ENCODE measurements at places on chromosomes 7 and 10.

GRCh38 chr7:73707045-73707631, 12.3 kb downstream of the STX1A start:
- DNase-seq: no peak

GRCh38 chr7:78585980-78586379, 787.4 kb downstream of the PHTF2 start:
- DNase-seq: no peak

DNA sequence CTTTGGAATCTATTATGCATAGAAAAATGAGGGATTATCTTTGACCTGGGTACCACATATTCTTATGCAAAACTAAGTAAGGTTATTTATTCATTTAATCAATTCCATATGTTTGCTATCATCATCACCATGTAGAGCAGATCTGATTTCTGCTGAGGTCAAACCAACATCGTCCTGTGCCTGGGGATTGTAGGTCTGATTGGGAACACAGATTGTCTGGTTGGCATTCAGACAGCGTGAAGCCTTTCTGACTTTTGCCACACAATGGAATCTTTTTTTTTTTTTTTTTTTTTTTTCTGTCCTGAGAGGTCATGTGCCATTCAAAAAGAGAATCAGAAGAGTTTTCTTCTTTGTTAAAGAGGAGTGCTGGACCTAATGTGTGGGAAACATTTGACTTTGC, 142.9 kb downstream of the RAB11FIP2 start:
- no peak for DNase-seq

DNA sequence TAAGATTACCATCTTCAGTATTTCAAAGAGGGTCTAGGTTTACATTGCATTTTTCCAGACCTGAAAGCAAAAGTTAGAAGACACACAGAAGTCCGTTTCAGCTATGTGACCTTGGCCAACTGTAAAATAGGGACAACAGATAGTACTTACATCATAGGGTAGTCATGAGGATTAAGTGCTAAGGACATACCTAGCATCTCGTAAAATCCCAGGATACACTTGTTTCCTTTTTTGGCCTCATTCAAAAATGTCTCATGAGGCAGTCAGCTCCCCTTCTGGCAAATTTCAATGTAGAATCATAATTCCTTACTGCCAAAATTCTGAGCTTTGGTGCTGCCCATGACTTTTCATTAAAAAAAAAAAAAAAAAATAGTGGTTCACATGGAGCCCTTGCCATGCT, 6.4 kb upstream of the DUSP5 start:
- DNase-seq: no peak

DNA sequence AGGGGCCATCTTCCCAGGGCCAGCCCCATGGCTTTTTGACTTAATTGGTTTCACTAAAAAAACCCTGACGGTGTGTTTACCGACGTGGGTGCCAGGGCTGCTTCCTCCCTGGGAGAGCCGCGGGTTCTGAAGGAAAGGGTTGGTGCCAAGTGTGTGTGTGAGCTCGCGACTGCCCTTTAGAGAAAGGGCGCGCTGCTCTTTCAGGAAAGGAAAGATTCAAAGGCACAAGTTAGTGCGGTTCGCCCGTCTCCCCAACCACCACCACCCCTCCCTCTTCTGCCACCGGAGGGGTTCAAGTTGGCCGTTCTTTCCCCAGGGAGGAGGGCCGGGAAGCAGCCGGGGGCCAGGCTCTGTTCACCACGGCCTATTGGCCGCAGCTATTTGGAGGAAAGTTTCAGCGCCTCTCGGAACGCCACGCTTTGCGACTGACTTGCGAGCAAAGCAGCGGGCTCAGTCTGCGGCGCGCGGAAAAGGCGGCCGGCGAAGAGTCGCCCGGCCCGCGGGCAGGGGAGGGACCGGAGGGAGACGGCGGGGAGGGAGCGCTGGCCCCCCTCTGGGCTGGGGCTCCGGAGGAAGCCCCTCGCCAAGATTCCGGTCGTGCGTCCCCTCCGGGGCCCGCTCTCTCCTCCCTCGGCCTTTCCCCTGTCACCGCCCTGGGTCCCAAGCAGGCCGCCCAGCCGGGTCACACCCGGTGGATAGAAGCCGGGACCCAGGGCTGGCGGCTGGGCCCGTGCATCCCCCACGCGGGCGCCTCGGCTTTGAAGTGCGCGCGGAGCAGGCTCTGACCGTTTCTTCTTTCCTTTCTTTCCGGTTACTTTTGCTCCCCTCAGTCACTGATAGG, 165.9 kb upstream of the PPP1R3A start:
- no peak for DNase-seq

DNA sequence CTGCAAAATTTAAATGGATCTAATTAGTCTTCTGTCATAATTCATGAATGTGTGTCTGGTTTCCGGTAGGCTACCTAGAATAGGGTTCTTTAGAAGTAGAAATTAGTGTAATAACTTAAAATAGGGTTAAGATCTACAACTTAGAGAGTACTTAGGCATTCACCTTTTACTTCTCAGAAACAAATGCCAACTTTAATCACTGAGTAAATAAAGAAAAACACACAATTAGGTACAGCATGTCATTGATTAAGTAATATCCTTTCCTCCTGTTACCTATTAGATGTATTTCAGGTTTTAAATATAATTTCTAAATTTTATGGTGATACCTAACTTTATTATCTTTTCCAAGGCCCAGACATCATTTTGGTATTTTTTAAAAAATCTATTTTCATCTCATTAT, 9.3 kb downstream of the ANKRD7 start:
- DNase-seq: no peak

DNA sequence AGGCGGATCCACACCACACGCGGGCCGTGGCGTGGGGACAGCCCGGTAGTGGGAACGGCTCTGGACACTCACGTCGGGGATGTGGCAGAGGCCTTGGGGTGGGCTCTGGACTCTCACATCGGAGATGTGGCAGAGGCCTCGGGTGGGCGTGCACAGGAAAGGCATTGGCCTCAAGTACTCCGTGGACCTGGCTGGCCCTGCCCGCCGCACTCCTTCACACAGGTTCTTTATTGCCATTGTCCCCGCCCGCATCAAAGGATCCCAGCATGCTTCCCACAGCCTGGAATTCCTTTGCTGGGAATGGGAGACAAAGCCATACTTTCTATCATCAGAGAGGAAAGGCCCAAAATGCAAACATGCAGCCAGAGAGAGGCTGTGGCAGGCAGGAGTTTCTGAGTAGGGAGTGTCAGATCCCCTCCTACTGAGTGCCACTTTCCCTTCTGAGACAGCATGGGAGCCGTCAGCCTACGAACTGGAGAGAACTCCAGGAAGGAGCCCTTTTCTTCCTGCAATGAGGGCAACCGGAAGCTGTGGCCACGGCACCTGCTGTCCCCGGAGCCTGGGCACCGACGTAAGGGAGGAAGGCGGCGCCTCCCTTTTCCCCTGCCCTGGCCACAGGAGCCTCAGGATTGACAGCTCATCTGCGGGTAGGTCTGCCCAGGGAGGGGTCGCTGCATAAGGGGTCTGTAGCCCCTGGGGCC, 51.5 kb downstream of the RBM17 start:
- DNase-seq: no peak

- no peak for DNase-seq
Measured at GRCh38 chr10:96339956-96340904, 18.6 kb downstream of the OPALIN start.

DNA sequence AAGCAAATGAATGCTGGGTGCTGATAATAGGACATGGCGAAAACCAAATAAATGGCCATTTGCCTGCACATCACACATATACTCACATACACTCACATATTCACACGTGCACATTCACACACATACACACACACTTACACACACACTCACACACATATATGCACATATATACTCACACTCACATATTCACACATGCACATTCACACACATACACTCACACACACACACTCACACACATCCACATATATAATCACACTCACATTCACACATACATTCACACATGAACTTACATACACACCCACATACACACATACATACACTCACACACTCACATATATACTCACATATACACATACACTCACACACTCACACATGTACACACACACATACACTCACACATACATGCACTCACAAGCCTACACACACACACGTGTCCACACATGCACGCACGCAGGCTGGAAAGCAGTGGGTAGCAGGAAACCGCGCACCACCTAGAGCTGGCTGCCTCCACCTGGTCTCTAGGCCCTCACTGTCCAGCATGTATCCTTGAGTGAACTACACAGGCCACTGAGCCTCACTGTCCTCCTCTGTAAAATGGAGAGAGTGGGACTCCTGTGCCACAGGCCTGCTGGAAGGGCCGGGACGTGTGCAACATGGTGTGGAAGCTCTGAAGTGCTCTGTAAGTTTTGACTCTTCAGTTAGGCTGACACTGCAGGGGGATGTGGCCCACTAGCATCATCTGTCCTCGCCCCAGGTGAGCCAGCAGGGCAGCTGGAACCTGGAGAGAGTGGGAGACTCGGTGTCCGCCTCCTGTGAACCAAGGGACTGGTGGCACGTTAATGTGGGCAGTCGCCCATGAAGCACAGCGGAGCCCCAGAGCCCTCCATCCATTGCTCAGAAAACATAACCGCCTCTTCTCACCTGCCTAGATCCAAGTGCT, 14.9 kb downstream of the TMEM72 start:
- DNase-seq: no peak
